ENCODE measurements at places on chromosomes 2 and 18.

GRCh38 chr18:37493352-37493935 is 72.2 kb downstream of the CELF4 start:
- no peak for DNase-seq

DNA sequence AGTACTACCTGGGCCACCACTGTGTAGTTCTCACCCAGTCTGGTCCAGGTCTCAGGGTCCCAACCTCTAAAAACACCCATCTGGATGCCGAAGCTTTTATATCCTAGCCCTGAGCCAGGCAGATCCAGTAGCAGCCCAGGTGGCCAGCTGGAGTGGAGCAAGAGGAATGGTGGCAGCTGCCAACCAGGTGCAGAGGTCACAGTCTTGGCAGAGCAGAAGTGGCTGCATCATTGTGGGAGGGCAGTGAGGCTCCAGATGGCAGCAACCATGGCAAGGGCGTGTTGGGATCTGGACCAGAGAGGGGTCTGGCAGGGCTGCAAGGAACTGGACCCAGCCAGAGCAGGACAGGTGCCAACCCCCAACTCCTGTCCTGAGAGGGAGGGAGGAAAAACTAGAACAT is 72.2 kb upstream of the AGAP1 start:
- DNase-seq: no peak

DNA sequence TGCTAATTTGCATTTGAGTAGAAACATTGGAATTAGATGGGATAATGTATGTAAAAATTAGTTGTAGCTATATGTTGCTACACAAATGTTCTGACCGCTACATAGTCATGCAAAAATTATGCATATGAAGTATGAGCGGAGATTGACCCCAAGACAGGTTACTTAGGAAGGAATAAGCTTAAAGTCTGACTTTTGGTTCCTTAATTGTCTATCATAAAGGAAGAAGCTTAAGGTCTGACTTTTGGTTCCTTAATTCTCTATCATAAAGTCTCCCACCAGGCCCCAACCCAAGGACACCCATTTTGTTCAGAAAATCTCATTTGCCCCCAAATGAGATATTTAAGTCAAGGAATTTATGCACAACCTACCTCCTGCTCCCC is 106.5 kb downstream of the EVA1A start:
- DNase-seq: no peak

DNA sequence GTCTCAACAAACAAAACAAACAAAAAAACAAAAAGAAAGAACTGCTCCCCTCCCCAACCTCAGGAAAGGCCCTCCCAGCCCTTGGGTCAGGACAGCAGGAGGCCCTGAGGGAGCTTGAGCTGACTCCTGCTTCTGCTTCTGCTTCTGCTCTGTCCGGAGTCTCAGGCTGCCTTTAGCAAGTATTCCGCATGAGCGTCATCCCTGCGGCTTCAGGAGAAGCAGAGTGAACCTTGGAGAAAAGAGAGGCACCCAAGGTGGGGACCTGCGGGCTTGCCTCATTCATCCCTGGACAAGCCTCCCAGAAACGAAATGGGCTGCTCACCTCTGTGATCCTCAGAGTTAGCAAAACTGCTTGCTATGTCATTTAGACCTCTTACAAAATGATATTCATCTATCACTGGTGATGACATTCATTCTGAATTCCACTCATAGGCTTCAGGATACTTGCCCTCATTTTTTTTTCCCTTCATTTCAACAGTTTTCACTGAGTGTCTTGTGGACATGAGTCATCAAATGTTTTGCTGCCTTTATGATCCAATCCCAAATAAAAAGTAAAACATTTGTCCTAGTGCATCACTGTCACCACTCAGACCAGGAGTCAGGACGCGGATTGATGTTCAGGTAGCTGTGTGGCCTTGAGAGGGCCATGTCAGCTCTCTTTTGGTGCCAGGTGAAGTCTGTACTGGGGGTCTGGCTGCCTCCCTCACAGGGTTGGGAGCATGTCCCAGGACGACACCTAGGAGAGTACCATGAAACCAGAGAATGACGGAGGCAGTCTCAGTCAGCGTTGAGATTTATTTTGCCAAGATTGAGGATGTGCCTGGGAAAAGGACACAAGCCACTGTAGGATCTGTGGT is 51.7 kb downstream of the IMPA2 start:
- DNase-seq: no peak

DNA sequence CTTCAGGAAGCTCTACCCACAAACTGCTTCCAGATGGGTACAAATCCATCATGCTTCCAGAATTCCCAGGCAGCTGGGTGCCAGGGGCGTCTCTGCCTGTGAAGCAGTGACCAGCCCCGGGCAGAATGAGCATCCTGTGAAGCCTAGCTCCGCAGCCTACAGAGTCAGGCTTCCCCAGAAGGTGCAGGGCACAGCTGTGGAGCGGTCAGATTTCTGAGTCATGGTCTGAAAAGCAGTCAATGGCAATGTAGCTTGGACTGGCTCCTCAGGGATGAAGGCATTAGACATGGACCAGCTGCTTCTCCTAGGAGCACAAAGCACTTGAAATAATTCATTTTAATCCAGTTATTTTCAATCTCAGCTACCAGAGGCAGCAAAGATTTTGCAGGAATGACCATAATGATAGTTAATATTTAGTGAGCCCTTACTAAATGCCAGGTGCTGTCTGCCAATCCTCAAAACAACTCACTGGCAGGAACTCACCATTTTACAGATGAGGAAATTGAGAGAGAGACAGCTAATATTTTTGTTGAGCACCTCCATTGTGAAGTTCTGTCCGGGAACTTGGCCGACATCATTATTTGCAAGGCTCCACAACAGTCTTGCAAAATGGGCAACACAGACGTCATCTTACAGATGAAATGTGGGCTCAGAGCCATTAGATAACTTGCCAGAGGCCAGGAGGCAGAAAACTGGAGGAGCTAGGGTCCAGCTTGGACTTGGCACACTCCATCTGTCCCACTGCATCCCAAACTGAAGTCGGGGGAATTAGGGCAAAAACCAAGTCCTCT is 31.7 kb downstream of the ACMSD start:
- DNase-seq: no peak

DNA sequence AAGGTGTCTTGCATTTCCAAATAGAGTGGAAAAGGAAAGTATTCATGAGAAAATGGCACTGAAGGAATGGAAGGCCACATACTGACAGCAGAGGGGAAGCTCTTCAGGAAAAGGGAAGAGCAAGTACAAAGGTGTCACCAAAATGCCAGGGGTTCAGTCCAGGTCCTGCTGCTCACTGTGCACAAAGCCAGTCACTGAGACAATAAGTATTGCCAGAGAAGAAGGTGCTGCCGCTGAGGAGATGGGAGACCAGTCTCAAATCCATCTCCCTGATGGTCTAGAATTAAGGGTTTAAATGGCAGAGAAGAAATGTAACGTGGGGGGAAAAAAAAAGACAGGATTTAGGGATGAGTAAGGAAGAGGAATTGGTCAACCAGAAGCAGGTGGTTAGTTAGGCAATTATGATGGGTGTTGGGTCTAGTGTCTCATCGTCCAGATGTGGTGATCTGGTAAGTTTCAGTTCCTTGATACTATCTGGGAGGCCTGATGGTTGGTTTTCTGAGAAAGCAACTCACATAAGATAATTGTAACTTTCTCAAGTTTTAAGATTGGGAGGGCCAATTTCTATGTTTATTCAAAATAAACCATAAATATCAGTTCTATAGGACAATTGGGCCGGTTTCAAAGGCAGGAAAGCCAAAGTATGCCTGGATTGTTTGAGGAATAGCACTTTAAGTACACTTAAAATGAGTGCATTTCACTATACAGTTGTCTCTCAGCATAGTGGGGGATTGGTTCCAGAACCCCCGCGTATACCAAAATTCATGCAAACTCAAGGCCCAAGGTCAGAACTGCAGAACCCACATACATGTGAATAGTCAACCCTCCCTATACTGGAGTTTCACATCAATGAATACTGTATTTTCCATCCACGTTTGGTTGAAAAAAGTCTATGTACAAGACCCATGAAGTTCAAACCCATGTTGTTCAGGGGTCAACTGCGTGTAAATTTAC is 109.1 kb upstream of the DNAJC10 start:
- DNase-seq: no peak

- DNase-seq: no peak
Measured at GRCh38 chr18:23502516-23503037, 734 bp upstream of the RMC1 start.

DNA sequence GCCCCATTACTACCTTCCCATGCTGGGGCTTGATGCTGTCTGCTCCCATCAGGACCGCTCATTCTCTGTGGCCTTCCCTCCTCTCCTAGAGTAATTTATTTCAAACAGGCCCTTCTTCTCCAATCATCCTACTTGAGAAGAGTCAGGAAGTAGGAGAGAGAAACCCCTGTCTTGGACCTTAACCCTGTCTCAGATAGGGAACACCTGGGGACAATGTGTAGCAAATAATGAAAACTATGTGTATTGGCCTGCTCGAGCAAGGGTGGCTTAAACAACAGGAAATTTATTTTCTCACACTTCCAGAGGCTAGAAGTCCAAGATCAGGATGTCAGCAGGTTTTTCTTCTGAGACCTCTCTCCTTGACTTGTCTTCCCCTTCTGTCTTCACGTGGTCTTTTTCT is 26.6 kb upstream of the NEMP2 start:
- DNase-seq: no peak

GRCh38 chr18:44732238-44732563 is 51.5 kb downstream of the SETBP1 start:
- DNase-seq: no peak

GRCh38 chr2:206867006-206867405 is 72.3 kb upstream of the CPO start:
- DNase-seq: no peak

GRCh38 chr2:192298664-192299063 is 103.9 kb upstream of the TMEFF2 start:
- no peak for DNase-seq

GRCh38 chr2:23941644-23942043 is 1.4 kb downstream of the UBXN2A start:
- no peak for DNase-seq

DNA sequence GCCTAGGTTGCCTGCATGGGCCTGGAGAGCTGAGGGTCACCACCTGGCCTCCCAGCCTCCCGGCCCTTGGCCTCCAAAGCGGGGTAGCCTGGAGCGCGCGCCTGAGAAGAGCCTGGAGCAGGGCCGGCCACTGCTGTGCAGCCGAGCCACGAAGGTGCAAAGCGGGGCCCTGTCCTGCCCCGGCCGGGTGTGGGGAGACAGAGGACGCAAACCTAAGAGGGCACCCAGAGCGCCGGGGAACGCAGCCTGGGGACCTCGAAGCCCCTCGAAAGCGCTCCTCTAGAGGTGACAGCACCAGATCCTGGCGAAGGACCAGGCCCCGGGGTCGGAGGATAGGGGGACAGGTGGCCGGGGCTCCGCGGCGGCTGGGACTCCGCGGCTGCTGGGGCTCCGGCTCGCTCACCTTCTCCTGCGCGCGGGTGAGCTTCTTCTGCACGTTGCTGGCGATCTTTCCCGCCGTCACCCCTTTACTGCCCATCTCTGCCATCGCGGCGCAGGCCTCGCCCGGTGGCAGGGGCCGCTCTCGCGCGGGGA is 430 bp downstream of the BIN1 start:
- no peak for DNase-seq

DNA sequence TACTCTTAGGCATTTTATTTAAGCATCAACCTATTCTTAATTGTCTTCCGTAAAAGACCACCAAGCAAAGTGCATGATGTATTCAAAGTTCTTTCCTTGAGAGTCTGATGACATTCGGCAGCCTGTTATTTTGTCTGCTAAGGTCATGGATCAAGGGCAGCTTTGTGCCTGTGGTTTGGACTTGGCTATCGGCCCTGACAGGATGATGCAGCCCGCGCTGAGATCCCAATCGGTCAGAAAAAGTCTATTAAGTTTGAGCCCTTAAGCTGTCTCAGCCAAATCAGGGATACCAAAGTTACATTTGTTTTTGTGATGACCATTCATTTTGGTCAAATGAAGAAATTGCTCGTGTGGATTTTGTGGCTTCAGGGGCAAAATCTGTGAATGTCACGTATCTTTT is 718.9 kb upstream of the FANCL start:
- DNase-seq: no peak

GRCh38 chr2:66874411-66874810 is 439.5 kb downstream of the MEIS1 start:
- DNase-seq: no peak

DNA sequence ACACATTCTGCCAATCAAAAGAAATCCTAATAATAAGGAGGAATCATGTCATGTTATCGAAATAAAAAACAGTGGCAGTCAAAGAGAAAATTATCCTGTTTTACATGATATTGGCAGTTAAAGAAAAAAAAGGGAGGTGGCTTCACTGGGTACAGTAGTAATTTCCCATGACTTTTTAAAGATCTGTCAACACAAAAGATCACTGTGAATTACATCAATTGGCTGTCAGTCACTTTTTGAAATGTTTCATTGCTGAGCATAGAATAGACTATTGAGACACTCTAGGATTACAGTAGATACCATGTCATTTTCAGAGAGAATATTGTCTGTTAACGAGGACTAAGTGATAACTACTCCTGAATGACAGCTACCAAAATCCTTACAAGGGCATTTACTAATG is 335.7 kb upstream of the CYP26B1 start:
- no peak for DNase-seq

DNA sequence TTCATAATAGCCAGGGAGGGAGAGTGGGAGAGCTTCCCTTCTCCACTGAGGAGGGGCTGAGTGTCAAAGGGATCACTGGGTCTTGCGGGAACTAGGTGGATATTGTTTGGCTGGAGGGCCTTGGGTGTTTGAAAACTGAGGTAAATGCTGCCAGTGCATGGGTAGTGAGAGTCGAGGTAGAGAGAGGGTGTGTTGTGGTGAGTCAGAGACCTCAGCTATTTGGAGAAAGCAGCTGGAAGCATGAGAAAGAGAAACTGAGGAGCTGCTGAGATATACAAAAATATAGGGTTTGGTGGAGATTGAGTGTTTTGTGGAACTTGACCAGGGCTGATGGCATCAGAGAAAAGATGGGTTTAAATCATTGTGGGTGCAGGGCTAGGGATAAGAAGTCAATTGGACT is 127.0 kb upstream of the CCDC195 start:
- DNase-seq: no peak

GRCh38 chr2:191109888-191110287 is 40.9 kb downstream of the STAT4 start:
- DNase-seq: no peak

DNA sequence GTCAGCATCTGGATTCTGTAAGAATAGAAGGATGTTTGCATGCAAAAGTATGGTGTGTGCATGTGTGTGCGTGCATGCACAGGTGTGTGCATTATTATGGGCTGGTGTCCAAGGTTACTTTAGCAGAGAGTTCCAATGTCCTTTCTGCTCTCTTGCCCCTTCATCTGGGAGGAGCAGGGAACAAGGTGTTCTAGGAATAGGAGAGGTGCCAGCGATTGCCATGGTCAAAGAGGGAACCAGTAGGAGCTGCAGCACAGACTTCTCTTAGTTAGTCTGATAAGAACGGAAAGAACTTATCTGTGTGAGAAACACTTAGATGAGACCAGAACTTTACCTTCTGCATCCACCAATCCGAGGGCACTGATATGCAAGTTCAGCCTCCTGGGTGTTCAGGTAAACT is 8.3 kb downstream of the GPR45 start:
- no peak for DNase-seq

Measured in activated effector memory CD4-positive, alpha-beta T cell treated with Interleukin-2 at 50 U/mL for 16 hours (primary cell).